NCI-H510A (cell line): ENCODE measurements at places on chromosomes 5 and 9.

- no peak for DNase-seq
Observed at GRCh38 chr5:141919218-141920119, 4.2 kb upstream of the DELE1 start.

DNA sequence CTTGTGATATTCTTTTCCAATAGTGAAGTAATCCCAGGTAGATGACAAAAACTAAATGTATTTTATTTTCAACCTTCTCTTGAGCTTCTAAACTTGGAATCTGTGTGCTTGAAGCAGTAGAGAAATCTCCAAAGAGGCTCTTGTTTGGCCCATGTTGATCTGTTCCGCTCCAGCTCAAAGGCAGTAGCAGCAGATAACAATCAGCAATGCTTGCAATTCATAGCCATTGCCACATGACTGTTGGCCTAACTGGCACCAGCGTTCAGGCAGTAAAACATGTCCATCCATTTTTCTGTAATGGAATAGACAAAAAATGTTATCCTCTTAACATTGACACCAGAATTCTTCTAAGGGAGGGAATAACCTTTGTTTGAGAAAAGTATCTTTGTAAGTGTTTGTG, 270.7 kb upstream of the MSX2 start:
- no peak for DNase-seq

GRCh38 chr5:101728933-101729332, 567.2 kb downstream of the SLCO4C1 start:
- DNase-seq: no peak

- DNase-seq: no peak
Observed at GRCh38 chr9:96449523-96449844, 485 bp upstream of the HABP4 start.

GRCh38 chr5:79794347-79794746, 104.7 kb downstream of the CMYA5 start:
- no peak for DNase-seq

GRCh38 chr5:33332804-33333203, 108.0 kb upstream of the TARS1 start:
- DNase-seq: no peak

- no peak for DNase-seq
Observed at GRCh38 chr5:79806741-79807140, 117.1 kb downstream of the CMYA5 start.

GRCh38 chr9:33101104-33101951, 24.9 kb upstream of the SMU1 start:
- no peak for DNase-seq

GRCh38 chr5:17037751-17038150, 101.7 kb upstream of the MYO10 start:
- no peak for DNase-seq

GRCh38 chr5:36236801-36237200, 4.9 kb downstream of the NADK2 start:
- no peak for DNase-seq

GRCh38 chr5:76662521-76662920, 39.3 kb upstream of the F2RL2 start:
- DNase-seq: no peak

DNA sequence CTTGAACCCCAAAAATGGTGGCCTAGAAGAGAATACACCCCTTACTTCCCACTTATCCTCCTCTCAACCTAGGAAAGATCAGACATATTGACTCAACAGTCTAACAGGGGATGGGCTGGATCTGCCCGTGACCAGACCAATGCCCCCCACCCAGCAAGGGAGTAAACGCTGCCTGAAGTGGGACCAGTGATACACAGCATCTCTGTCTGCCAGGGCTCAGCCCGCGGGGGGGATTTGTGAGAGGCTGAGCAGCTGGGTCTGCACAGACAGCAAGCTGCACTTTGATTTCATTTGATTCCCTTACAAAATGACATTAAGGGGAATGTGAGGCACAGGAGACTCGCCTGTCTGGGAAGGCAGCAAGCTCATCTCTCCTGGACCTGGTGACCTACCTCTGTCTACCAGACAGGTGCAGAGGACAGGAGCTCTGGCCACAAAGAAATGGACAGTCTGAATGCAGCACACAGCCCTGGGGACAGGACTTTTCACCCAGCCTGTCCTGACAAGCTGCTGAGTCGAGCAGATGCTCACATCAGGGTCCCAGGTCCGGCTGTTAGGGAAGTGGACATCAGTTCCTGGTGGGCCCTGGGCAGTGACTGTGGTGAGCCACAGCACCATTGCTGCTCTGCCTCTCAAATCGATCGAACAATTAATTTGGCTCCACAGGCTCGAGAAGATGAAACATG, 79.9 kb downstream of the RGS3 start:
- no peak for DNase-seq

- DNase-seq: no peak
Observed at GRCh38 chr5:58262226-58262625, 197.7 kb downstream of the PLK2 start.

GRCh38 chr9:21964925-21965385, 29.2 kb downstream of the CDKN2A start:
- no peak for DNase-seq

DNA sequence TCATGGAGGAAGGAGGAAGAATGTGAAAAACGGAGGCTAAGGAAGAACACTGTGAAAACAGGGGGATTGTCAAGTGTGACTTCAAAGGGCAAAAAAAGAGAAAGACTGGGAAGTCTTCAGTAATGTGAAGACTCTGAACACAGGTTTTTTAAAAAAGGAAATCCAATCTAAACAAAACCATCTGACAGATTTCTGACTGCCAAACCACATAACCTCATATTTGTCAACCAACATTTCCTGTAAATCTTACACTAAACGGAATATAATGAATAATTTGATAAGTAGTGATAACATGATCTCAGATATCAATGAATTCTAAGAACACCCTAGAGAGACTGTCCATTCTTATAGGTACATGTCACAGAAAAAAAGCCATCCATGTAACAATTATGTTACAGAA, 124.7 kb downstream of the FBN2 start:
- no peak for DNase-seq

GRCh38 chr9:15268782-15269181, 38.2 kb downstream of the TTC39B start:
- DNase-seq: no peak

GRCh38 chr9:134396258-134396742, 70.0 kb downstream of the RXRA start:
- no peak for DNase-seq
